G401 (cell line): ENCODE measurements at places on chromosomes 4 and X. TPM values are rescaled to one million over a fixed set of nuclear protein-coding genes. Genes with fewer than 3 reads are reported as not detected.

DNA sequence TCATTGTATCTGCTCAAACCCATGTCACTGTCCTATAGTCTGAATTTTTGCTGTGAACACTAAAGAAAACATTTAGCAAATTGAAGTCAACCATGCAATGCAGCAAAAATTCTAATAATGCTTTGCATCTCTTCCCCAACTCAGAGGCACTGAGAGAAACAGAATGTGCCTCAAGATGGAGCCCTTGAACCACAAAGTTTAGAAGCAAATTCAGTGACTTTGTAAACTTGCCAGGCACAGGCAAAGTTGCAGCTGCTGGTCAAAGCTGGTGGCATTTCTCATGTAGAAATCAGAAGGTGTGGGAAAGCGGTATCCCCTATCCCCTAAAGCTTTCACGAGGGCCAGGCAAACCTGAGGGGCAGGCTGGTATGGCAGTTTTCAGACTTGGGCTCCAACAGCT is 121.7 kb upstream of the DIPK2B start:
- peak; percentile 8 for DNase-seq

DNA sequence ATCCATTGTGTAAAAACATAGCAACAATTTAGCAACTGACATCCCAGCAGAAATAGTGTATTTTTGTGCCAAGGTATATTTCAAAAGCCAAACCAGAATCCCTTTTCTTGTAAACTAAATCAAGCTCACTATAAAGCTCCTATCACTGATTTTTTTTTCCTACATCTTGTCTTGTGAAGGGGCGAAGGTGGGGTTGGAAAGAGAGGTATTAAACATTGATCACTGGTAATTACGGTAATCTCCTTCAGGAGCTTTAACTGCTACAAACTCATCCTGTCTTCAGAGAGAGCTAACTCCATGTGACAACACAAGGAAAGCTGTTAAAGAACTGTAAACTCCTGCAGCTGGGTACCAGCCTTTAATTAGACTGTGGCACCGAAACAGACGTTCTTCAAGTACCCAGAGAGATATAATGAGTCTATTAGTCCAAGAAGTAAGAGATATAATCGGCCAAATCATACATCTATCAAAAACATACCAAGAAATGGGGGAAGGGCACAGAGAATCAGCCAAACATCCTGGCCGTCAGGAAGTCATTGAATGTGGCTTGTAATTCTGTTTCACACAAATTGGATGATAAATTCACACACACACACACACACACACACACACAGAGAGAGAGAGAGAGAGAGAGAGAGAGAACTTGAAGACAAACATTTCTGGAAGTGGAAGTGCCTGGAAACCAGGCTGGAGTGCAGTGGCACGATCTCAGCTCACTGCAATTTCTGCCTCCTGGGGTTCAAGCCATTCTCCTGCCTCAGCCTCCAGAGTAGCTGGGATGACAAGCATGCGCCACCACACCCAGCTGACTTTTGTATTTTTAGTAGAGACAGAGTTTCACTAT is 111.9 kb upstream of the PPARGC1A start:
- DNase-seq = no peak

- DNase-seq = no peak
Observed at GRCh38 chr4:172666711-172667368, 501.8 kb upstream of the GALNT7 start.

Gene NLGN4X
- total RNA-seq = not detected in 2 replicates

Gene RHOH
- total RNA-seq = 36.6 and 48.6 TPM in 2 replicates

Gene JCHAIN
- total RNA-seq = not detected in 2 replicates

Gene REPS2
- total RNA-seq = 0.31 TPM in 1 of 2 replicates, not detected in the other
